Placental epithelial cell (primary cell): ENCODE measurements at places on chromosomes 3 and 15. TPM values are rescaled to one million over a fixed set of nuclear protein-coding genes. Genes with fewer than 3 reads are reported as not detected.

The DAZL gene
- total RNA-seq = under 0.01 and 0.22 TPM in 2 replicates

The SNTN gene
- total RNA-seq = not detected in 2 replicates

The ANKRD63 gene
- not detected in 2 replicates for total RNA-seq

The GNAT1 gene
- not detected in 2 replicates for total RNA-seq

The INKA1 gene
- total RNA-seq = 1.8 and 2.0 TPM in 2 replicates

The XIRP1 gene
- not detected in 2 replicates for total RNA-seq

The REC114 gene
- total RNA-seq = not detected in 2 replicates

The ALS2CL gene
- 23.6 and 37.2 TPM in 2 replicates for total RNA-seq
